ENCODE measurements at places on chromosomes 2 and 18.

GRCh38 chr2:191114403-191114886, 36.3 kb downstream of the STAT4 start:
- no peak for DNase-seq

DNA sequence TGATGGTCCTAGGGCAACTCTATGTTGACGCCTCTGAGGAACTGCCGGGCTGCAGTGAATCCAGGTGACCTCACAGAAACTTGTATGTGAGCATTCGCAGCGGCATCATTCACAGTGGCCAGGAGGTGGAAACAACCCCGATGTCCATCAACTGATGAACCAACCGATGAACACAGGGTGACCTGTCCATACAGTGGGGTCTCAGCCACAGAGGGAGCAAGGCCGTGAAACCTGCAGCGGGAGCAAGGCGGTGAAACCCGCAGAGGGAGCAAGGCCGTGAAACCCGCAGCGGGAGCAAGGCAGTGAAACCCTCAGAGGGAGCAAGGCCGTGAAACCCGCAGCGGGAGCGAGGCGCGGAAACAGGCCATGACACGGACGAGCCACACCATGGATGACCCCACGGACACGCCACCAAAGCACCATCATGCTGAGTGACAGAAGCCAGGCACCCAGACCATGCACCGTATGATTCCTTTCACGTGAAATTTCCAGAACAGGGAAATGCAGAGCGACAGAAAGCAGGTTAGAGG, 63.0 kb downstream of the PARD6G start:
- DNase-seq, result no peak

DNA sequence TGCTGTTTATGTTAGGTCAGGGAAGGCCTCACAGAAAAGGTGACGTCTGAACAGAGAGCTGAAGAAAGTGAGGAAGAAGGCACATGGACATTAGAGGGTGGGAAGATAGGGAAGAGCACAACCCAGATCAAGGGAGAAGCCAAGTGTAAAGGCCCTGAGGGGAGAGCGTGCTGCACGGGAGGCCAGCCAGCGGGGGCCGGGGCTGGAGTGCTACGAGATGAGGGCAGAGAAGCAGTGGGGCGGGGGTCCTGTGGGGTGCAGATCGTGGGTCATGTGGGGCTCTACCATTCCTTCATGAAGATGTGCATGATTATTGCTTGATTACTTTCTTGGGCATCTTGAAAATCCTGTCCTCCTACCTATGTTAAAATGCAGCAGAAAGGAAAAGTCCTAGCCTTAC, 50.8 kb downstream of the PROC start:
- DNase-seq, result no peak

DNA sequence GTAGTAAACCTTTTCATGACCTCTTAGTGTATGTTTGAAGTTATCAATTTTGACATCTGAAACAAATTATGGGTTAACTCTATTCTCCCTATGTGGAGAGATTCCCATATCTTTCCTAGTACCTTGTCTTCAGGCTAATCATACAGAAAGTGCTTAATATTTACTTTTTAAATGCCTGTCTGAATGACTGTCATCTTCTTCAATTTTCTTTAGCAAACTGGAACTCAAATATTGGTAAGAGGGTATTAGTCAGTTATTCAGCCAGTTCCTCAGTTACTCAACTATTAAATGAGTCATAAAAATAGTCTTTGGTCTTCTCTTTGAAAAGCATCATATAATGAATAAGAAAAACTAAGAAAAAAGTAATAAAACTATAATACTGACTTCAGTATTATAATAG, 1038.0 kb upstream of the PIK3C3 start:
- no peak for DNase-seq

DNA sequence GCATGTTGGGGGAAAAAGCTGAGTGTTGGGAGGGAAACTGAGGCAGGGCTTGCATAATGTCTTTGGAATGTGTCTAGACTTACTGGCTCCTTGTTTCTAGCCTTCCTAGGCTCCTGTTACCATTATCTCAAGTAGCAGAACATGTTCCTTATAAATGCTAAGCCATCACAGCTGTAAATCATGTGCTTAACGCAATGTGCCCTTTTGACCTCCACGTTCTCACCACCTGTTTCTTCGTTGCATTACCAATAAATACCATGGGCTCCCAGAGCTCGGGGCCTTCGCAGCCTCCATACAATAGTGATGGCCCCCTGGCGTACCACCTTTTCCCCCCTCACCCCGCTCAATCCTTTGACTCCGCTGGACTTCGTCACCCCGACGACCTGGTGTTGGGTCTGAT, 54.0 kb upstream of the CWC22 start:
- DNase-seq, result no peak

- DNase-seq, result no peak
These were observed 99.5 kb downstream of the TTC32 start for GRCh38 chr2:19802086-19802841.

DNA sequence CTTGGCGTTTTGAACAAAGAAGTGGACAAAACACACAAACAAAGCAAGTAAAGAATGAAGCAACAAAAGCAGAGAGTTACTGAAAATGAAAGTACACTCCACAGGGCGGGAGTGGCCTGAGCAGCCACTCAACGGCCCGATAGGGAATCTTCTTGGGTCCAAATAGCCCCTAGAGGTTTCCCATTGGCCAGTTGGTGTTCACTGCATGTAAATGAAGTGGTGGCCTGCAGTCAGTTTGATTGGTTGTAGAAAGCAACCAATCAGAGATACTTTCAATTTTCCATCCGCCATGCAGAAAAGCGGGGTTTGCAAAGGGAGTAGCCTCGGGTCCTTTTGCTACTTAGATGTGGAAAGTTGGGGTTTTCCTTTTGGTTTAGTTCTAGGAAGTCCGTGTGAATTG, 31.6 kb downstream of the CYBRD1 start:
- DNase-seq, result peak; percentile 37

DNA sequence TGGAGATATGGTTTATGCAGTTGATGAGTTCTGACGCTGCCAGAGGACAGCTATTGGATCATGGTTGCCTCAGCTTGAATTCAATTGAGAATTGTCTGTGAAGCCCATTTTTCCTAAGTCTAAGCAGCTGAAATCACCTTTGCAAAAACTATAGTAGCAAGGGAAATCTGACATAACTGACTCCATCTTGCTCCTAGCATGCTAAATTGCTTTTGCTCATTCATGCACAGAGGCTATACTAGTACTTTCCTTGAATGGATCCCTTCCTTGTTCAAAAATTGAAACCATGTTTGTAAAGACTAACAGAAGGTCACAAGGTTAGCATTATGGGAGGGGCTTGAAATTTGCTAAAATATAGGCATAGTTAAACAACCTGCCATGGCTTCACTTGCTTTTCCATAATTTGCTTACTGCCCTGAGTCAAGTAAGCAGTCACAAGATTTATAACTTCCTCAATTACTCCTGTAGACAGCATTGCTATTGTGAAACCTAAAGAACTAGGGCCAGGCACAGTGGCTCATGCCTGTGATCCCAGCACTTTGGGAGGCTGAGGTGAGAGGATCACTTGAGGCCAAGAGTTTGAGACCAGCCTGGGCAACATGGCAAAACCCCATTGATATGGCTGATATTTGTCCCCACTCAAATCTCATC, 41.2 kb downstream of the CHRNA1 start:
- no peak for DNase-seq

GRCh38 chr2:38533180-38533579, 69.5 kb downstream of the HNRNPLL start:
- no peak for DNase-seq

DNA sequence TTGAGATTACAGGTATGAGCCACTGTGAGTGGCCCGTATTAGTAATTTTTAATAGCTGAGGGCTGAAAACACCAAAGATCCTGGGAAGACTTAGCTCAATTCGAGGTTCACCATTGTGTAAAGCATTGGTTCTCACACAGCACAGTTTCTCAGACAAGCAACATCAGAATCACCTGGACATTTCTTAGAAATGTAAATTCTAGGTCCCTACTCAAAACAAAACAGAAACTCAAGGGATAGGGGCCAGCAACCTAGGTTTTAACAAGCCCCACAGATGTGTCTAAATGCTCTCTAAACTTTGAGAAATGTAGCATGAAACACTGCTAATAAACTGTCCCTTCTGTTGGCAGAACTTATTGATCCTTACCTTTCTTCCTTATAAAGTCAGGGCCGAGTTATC, 681.2 kb downstream of the RNF144A start:
- no peak for DNase-seq

Data from posterior cingulate gyrus (tissue), 11 donors.